ENCODE measurements at places on chromosomes 2 and 18.
A peak's percentile ranks its signal among the peaks of the same experiment; 100 is the strongest.

DNA sequence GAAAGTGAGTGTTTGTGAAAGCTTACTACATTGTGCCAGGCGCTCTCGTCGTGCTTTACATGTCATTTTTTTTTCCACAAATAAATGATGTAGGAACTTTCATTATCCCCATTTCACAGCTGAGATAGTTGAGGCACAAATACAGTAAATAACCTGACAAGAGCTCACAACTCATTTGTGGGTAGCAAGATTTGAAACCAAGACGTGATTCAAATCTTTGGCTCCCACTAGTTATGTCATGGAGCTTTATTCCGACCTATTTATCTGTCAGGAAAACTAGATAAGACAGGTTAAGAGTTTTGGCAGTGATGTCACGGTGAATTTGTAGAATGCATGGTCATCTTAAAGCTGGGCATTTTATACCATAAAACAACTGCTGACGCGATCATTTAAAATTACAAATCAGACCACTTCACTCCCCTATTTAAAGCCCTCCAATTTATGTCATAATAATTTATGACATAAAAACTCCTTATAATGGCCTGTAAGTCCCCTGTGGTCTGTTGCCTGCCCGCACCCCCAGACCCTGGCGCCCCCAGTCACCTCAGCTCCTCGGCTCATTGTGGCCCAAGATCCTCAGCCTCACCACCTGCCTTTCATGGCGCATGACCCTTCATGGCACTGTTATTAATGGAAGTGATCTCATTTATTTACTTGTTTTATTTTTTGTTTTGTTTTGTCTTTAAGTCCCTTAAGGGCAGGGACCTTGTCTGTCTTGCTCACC is 678 bp upstream of the ZNF24 start:
- DNase-seq, result peak; percentile 3

DNA sequence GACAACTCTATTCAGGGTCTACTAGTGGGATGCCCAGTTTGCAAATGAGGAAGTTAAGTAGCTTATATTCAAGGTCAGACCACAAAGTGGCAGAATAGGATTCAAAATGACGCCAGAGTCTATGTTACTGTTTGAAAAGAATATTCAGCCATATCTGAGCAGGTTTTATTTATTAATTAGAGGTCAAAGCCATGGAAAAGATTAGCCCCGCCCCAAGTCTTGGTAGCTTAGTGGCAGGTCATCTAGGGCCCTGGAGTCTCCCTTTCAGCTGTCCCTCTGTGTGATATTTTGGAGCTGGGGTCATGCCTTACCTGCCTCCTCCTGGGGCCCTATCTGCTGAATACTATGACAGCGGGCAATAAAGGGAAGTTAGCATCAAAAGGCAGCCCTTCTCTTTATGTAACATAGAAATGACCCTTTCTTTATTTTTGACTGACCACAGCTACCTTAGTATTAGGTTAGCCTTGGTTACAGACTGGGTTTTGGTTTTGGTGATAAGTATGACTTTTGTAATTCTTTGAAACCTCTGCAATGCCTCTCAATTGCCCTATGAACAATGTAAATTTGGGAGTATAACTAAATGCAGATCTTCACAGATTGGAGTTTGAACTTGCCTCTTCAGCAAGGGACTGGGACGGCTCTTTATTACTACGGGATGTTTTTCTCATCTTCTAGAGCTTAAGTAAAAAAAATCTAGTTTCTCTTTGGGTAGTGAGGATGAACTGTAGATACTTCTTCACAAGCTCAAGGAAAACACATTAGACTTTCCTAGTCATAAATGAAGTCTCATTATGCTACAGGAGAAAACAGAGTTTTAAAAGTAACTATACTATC is 153.0 kb upstream of the ITGA4 start:
- DNase-seq, result no peak

GRCh38 chr18:52341103-52341432 is 1.1 kb downstream of the DCC start:
- DNase-seq, result no peak

- peak; percentile 17 for DNase-seq
These were observed 12.8 kb upstream of the TTN start for GRCh38 chr2:178819992-178820391.

DNA sequence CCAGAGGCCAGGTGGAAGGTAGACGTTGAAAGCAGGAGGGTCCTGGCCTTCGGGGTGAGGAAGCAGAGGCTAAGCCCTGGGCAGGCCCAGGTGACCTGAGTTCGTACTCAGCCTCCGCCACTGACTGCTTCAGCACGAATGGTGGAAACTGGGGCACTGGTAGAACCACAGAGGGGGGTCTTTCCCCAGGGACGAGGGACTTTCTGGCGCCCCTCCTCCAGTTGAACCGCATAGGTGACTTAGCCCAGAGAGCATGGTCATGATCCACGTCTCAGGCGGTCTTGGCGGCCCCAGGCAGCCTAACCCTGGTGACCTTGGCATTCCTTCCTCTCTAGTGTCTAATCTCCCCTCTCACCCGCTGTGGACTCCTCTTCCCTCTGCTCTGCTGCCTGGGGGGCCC is 30.2 kb downstream of the INHBB start:
- DNase-seq, result no peak

- DNase-seq, result no peak
These were observed 161.1 kb downstream of the EN1 start for GRCh38 chr2:118686346-118686745.

GRCh38 chr18:55501982-55502710 is 85.8 kb downstream of the TCF4 start:
- no peak for DNase-seq

DNA sequence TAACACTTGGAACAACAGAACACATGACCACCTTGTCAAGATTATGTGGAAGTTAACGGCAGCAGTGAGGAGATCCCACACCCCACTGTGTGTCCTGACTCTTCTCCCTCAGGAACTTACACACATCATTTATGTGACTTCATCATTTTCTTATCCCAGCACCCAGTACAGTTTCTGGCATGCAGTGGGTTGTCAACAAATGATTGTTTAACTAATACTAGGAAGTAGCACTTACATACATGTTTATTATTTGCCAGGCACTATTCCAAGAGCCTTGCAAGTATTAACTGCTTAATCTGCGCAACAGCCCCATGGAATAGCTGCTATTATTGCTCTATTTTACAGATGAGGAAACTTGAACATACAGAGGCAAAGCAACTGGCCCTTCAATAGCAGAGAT is 391.5 kb downstream of the TXNL1 start:
- DNase-seq, result no peak

GRCh38 chr18:28365411-28365831 is 188.5 kb upstream of the CDH2 start:
- no peak for DNase-seq
